ENCODE measurements at places on chromosomes 16 and 17. TPM values are rescaled to one million over a fixed set of nuclear protein-coding genes. Genes with fewer than 3 reads are reported as not detected.

Gene IRX3
- total RNA-seq, result 68.4 TPM

Gene NPIPA7
- total RNA-seq, result 0.59 TPM

Gene CLEC18C
- total RNA-seq, result 0.36 TPM

Gene EVPLL
- total RNA-seq, result not detected

Gene TVP23B
- 59.7 TPM for total RNA-seq

Gene TPSAB1
- not detected for total RNA-seq

GRCh38 chr17:81295031-81295675 is at the start of gene SLC38A10:
Gene SLC38A10, minus strand, starts transcription at chr17:81295307. Its CDS starts 386 bp downstream, at chr17:81294921.
- peak within 1 kb of the TSS; percentile 91 for H3K4me3 ChIP-seq
- peak; percentile 100 for DNase-seq
- no peaks in the 10 kb centered on the region for H3K27me3 ChIP-seq

DNA sequence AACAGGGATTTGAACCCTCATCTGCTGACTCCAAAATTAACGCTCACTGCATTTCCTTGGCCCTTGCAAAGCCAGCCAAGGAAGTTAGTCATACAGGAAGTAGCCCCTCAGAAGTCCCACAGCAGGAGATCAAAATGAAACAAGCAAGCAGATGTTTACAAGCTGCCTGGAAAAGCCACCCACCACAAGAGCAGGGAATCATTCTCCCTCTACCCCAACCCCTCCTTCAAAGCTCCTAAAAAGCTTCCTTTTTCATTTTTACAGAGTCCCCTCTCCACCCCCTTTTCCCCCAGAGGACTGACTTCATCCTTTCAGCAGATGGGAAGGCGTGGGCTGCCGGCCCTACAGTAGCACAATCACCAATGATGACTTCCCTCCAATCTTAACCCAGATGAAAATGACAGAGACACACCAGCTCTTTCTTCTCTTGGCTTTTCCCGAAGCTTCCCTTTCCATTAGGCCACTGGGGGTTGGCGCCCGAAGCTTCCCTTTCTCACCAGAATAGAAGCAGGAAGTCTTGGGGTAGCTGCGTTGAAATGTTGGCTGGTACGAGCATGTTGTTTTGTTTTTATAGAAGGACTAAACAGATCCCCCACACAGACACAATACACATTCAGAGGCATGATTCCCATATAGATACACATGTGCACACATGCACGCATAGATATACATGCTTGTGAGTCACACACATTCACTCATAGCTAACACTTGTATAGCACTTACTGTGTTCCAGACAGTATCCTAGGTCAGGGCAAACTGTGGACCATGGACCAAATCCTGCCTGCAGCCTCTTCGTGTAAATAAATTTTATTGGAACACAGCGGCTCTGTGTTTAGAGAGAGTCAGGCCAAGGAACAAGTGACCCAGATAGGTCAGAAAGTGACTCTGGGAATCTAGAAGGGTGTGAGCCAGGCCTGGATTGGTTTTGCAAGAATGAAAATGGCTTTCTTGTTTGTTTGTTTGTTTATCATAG is 17.4 kb downstream of the ITPRIPL2 start:
- DNase-seq, result peak; percentile 65
- H3K36me3 ChIP-seq, result no peaks in the 10 kb centered on the region

DNA sequence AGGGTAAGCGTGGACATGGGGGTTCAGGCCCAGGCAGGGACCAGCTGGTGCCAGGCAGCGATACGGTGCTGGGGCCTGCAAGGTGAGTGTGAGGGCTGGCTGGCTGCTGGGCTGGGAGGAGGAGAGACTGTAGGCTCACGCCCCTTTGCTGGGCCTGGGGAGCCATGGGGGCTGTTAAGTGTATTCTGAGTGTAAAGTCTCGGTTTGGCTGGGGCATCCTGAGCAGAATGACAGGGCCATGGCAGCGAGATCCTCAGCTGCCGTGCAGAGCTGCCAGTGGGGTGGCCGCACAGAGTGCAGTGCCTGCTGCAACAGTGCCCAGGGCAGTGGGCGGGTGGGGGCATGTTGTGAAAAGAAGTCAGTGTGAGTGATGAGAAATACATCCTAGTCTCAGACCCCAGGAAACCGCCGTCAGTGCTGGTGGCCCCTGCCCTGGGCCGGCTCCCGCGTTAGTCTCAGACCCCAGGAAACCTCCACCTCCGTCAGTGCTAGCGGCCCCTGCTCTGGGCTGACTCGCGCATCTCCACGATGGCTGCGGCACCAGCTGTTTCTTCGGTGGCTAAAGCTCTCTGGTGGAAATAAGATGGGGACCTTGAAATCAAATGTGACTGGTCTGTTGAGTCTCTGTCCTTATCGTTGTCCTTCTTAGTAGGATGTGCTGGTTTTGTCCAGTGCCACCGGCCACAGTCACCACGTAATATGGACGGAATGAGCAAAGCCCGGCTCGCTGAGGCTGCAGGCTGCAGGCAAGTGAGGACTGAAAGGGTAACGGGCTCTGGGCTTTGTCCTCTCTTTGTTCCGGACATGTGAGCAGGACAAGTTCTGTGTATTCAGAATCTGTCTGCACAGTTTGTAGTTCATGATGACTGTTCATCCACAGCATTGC is 22.9 kb downstream of the ACSF3 start:
- H3K4me1 ChIP-seq, result peaks cover 8% of the 10 kb centered on the region
- H3K27me3 ChIP-seq, result no peaks in the 10 kb centered on the region
- H3K4me3 ChIP-seq, result no peak overlapping the region

DNA sequence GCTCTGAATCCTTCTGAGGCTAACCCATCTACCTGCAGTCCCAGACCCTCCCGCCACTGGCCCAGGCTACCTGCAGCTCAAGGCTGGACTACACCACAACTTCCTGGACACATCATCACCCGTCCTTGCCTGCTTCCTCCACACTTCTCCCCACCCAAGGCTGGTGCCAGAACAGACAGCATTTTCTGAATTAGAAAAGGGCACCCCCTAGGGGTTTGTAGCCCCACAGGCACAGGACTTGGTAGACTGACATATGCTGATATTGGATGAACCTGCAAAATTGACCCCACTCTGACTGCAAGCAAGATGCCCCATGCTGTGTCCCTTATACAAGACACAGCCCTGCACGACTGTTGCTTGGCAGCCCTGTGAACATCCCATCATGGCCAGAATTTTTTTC is 271.5 kb upstream of the C16orf82 start:
- H3K4me1 ChIP-seq, result no peaks in the 10 kb centered on the region
- H3K4me3 ChIP-seq, result no peak overlapping the region
- no peak overlapping the region for H3K27ac ChIP-seq
- H3K36me3 ChIP-seq, result no peaks in the 10 kb centered on the region
- no peaks in the 10 kb centered on the region for H3K27me3 ChIP-seq

DNA sequence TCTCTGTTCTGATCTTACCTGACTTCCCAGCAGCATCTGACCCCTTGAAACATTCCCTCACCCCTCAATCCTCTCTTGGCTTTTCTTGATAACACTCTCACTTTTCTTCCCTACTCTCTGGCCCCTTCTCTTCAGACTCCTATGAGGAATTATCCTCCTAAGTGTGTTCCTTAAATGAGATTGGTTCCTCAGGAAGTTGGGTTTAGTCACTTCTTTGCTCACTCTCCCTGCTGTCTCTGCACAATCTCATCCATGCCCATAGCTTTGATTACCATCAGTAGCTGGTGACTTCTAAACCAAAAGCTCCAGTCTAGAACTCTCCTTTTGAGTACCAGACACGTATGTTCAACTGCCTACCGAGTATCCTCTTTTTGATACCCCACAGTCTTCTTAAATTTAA is 13.0 kb downstream of the MED24 start:
- no peaks in the 10 kb centered on the region for H3K27me3 ChIP-seq
- no peak for DNase-seq
- peaks cover 5% of the 10 kb centered on the region for H3K36me3 ChIP-seq
- H3K4me3 ChIP-seq, result no peak overlapping the region

DNA sequence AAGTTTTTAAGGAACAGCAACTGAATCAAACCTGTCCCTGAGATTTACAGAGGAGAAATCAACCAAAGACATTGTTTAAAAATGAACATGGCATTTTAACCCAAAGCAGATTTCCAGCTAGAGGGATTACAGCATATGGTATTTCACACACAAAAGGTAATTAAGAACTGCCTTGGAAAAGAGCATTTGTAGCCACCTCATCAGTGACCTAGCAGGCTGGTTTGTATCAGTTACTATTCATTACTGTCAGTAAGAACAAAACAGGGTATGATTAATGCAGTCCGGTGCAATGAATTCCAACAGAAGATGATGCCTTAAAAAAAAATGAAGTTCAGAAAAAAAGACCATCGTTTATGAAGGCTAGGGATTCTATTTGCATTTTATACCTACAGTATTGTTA is 219.9 kb downstream of the CHD9NB start:
- DNase-seq, result no peak
- H3K36me3 ChIP-seq, result no peaks in the 10 kb centered on the region
- no peak overlapping the region for H3K27ac ChIP-seq
- H3K4me3 ChIP-seq, result no peak overlapping the region
- H3K27me3 ChIP-seq, result no peaks in the 10 kb centered on the region
- H3K4me1 ChIP-seq, result no peaks in the 10 kb centered on the region

DNA sequence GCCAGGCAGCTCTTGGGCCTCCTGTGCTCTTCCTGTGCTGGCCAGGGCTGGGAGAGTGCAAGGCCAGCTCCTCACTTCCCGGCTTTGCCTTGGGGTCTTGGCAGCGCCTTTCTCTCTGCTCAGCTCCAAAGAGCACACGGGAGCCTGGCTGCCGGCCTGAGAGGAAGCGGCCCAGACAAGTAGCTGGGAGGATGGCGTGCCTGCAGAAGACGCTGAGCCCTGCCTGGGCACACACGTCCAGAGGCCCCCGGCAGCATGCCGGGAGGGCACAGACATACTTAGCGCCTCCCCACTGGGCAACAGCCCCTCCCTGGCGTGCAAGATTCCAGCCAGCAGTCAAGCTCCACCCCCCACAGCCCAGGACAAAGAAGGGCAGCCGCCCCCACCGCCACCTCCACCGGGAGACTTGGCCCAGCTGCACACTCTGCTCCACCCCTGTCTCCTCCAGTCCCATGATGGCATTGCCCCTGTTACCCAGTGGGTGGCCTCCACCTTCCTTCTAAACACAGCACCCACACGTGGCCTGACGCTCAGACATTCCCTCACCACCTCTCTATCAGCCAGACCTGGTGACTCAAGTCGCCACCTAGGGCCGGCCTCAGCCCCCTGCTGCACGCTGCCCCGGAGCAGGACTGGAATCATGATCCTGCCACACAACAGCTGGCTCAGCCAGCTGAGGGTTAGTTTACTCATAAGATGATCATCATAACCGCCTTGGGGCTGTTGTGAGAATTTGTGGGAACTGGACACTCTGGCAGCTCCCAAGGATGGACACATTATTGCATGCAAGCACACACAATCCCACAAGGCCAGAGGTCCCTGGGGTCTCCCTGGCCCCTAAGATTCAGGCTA is 12.4 kb downstream of the SGCA start:
- H3K4me1 ChIP-seq, result peaks cover 42% of the 10 kb centered on the region
- H3K36me3 ChIP-seq, result peaks cover 10% of the 10 kb centered on the region
- H3K27me3 ChIP-seq, result no peaks in the 10 kb centered on the region

DNA sequence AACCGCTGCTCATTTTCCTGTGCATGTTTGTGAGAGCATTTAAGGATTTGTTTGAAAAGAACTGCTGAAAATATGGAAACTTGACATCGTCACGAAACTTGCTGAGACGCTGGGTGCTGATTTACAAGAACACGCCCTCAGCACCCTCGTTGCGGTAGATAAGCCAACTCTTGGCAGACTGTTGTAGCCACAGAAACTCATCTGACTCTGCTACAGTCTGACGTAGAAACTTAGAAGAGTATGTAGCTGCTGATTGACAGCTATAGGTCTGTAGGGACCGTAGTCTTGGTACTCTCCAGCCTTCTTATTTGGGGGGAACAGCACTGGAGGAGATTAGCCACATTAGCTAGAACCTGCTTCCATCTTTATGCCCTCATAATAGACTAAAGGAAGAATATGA is 36.1 kb upstream of the MYH2 start:
- H3K4me3 ChIP-seq, result no peak overlapping the region
- no peak overlapping the region for H3K27ac ChIP-seq
- H3K4me1 ChIP-seq, result no peaks in the 10 kb centered on the region
- H3K36me3 ChIP-seq, result no peaks in the 10 kb centered on the region
- DNase-seq, result no peak

GRCh38 chr17:80104321-80104955 is 3.1 kb downstream of the GAA start:
- H3K27me3 ChIP-seq, result no peaks in the 10 kb centered on the region
- DNase-seq, result peak; percentile 86
- no peak overlapping the region for H3K27ac ChIP-seq
- no peaks in the 10 kb centered on the region for H3K36me3 ChIP-seq

- no peaks in the 10 kb centered on the region for H3K36me3 ChIP-seq
- no peak for DNase-seq
- H3K4me3 ChIP-seq, result no peak overlapping the region
- H3K27ac ChIP-seq, result no peak overlapping the region
- H3K27me3 ChIP-seq, result no peaks in the 10 kb centered on the region
- H3K4me1 ChIP-seq, result peaks cover 8% of the 10 kb centered on the region
These were observed 22.0 kb upstream of the CCL1 start for GRCh38 chr17:34384822-34385605.

- no peak overlapping the region for H3K4me3 ChIP-seq
- H3K36me3 ChIP-seq, result no peaks in the 10 kb centered on the region
- no peaks in the 10 kb centered on the region for H3K4me1 ChIP-seq
- H3K27me3 ChIP-seq, result no peaks in the 10 kb centered on the region
- no peak overlapping the region for H3K27ac ChIP-seq
These were observed 12.0 kb upstream of the TNRC6A start for GRCh38 chr16:24717411-24717810.

- DNase-seq, result no peak
- no peaks in the 10 kb centered on the region for H3K27me3 ChIP-seq
- peaks cover 11% of the 10 kb centered on the region for H3K4me1 ChIP-seq
- H3K36me3 ChIP-seq, result peaks cover 29% of the 10 kb centered on the region
These were observed 19.3 kb downstream of the GDE1 start for GRCh38 chr16:19502395-19503131.

GRCh38 chr17:3965118-3965800 is 1.0 kb upstream of the ATP2A3 start:
- peaks cover 41% of the 10 kb centered on the region for H3K27me3 ChIP-seq
- peak; percentile 92 for DNase-seq
- peak overlapping the region; percentile 59 for H3K4me3 ChIP-seq

DNA sequence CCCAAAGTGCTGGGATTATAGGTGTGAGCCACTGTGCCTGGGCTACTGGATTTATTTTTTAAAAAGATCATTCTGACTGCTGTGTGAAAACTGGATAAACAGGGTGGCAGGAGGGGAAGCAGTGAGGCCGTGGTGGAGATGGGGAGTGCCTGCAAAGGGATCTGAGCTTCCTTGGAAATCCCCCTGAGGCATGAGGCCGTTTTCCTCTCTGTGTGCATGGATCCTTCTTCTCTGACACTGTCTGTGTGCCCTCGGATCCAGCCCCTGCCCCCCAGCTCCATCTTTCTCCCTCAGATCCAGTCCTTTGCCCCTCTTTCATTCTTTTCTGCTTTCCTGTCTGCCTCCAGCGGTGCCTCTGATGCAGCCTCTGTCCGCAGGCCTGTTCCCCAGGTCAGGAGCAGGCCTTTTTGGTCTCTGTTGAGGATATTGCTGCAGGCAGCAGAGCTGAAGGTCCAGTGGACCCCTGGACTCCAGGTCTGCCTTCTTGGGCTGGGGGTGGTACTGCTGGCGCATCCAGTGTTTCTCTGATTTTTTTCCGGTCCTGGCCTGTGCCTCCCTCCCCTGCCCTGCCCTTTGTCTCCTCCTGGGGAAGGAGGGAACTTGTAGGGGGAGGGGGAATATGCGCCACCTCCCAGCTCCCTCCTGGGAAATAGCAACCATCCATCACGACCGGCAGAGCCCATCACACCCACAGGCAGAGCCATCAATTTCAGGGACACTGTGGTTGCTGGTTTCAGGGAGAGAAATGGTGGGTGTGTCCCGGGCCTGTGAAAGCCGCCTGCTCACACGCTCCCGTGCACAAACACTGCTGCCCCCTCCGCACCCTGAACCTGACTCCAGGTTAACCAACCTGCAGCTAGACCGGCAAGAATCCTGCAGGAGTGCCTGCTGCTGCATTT is 17.0 kb downstream of the MGAT5B start:
- no peaks in the 10 kb centered on the region for H3K36me3 ChIP-seq
- peak; percentile 81 for DNase-seq
- no peak overlapping the region for H3K4me3 ChIP-seq
- peaks cover 13% of the 10 kb centered on the region for H3K27me3 ChIP-seq

All from osteoblast (primary cell).